ENCODE measurements at places on chromosomes 2 and 18. TPM values are rescaled to one million over a fixed set of nuclear protein-coding genes. Genes with fewer than 3 reads are reported as not detected.

DNA sequence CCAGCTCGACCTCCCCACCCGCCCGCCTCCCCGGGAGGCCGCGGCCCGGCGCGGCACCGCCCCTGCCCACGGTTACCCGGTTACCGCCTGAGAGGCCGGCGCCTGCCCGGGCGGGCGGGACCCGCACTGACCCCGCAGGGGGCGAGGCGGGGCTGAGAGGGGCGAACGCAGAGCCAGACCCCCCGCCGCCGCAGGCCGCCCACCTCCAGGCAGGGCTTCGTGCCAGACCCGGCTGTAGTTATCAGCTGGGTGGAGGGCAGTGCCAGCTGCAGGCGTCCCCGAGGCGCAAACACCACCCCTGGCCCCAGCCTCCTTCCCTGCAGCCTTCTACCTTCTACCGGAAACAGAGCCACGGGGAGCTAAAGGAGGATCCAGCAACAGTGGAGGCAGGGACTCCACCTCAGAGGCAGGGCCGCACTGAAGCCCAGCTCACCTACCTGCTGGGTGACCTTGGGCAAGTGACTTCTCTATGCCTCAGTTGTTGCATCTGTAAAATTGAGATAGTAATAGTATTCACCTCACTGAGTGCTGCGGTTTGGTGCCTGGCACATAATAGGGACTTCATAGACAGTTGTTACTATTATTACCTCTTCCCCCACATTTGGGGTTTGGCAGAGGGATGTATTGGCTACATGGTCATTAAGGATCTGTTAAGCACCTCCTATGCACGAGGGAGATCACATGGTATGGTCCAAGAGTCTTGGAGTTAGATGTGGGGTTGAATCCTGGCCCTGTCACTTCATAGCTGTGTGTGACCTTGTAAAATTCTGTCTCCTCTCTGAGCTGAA lies 231.6 kb upstream of the SMAD2 start:
- no peak for DNase-seq
- H3K4me1 ChIP-seq = peaks cover 37% of the 10 kb centered on the region
- no peaks in the 10 kb centered on the region for H3K36me3 ChIP-seq

- DNase-seq = no peak
- no peak overlapping the region for H3K27ac ChIP-seq
These were observed 253.4 kb downstream of the WDPCP start for GRCh38 chr2:63334910-63335309.

- H3K27ac ChIP-seq = no peak overlapping the region
These were observed 215.2 kb upstream of the SIX2 start for GRCh38 chr2:45224321-45224992.

GRCh38 chr18:70339915-70340314 lies 51.1 kb downstream of the SOCS6 start:
- DNase-seq = no peak
- peaks cover 29% of the 10 kb centered on the region for H3K36me3 ChIP-seq
- peak overlapping the region; percentile 23 for H3K4me3 ChIP-seq
- peak overlapping the region; percentile 55 for H3K27ac ChIP-seq

DNA sequence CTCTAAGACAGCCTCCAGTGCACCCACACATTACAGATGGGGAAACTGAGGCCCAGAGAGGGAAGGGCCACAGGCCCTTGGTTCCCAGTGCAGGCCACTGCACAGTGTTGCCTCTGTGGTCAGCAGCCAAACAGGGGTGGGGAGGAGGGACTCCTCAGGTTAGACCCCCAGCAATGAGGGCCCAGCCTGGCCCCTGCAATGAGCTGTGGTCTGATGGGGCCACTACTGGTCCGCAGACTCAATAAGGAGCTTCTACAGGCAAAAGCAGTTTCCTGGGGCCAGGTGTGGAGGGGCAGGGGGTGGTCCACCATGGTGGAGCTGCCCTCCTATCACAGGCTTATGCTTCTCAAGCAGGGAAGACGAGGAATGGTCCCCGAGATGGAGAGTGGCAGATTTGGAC lies 87.6 kb downstream of the HS1BP3 start:
- no peak overlapping the region for H3K27ac ChIP-seq
- H3K36me3 ChIP-seq = no peaks in the 10 kb centered on the region
- H3K4me1 ChIP-seq = peaks cover 25% of the 10 kb centered on the region
- H3K27me3 ChIP-seq = no peaks in the 10 kb centered on the region
- no peak overlapping the region for H3K4me3 ChIP-seq
- DNase-seq = no peak

- H3K4me3 ChIP-seq = peak overlapping the region; percentile 5
- peak overlapping the region; percentile 59 for H3K27ac ChIP-seq
- no peak for DNase-seq
- H3K36me3 ChIP-seq = peaks cover 53% of the 10 kb centered on the region
- H3K27me3 ChIP-seq = no peaks in the 10 kb centered on the region
These were observed 12.8 kb downstream of the CDC42EP3 start for GRCh38 chr2:37658682-37659081.

DNA sequence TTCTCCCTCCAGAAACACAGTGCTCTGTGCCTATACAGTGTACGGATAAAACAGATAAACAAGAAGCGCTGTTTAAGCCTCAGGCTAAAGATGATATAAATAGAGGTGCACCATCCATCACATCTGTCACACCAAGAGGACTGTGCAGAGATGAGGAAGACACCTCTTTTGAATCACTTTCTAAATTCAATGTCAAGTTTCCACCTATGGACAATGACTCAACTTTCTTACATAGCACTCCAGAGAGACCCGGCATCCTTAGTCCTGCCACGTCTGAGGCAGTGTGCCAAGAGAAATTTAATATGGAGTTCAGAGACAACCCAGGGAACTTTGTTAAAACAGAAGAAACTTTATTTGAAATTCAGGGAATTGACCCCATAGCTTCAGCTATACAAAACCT lies 70.7 kb downstream of the TANK start:
- no peak for DNase-seq
- H3K4me1 ChIP-seq = no peaks in the 10 kb centered on the region
- peaks cover 15% of the 10 kb centered on the region for H3K36me3 ChIP-seq
- H3K27ac ChIP-seq = no peak overlapping the region
- no peaks in the 10 kb centered on the region for H3K27me3 ChIP-seq

GRCh38 chr2:37671009-37671815 lies at the start of gene CDC42EP3:
TSS of gene CDC42EP3 (minus strand) at chr2:37671642. CDS start at chr2:37646587, 25,055 bp downstream.
- H3K4me3 ChIP-seq = peak within 1 kb of the TSS; percentile 89
- DNase-seq = peak; percentile 77
- peaks cover 28% of the 10 kb centered on the region for H3K4me1 ChIP-seq
- H3K27ac ChIP-seq = peak within 1 kb of the TSS; percentile 89

DNA sequence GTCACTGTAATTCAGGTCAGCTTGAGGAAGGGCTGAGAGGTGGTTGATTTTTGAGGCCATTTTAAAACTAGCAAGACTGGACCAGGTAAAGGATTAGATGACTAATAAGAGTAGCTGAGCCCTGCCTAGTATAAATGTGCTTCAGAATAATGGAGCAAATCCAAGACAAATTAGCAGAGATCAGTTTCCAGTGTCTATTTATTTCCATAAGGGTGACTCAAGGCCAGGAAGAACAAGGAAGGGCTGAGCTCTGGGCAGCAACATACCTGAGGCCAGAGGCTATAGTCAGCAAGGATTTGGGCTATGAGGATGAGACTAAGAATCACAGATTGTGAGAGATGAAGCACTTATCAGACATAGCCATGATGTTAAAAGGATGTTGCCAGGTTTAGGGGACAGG lies 339.0 kb upstream of the LRRTM1 start:
- no peak for DNase-seq
- no peaks in the 10 kb centered on the region for H3K27me3 ChIP-seq
- no peak overlapping the region for H3K27ac ChIP-seq
- peaks cover 7% of the 10 kb centered on the region for H3K4me1 ChIP-seq
- no peaks in the 10 kb centered on the region for H3K36me3 ChIP-seq

DNA sequence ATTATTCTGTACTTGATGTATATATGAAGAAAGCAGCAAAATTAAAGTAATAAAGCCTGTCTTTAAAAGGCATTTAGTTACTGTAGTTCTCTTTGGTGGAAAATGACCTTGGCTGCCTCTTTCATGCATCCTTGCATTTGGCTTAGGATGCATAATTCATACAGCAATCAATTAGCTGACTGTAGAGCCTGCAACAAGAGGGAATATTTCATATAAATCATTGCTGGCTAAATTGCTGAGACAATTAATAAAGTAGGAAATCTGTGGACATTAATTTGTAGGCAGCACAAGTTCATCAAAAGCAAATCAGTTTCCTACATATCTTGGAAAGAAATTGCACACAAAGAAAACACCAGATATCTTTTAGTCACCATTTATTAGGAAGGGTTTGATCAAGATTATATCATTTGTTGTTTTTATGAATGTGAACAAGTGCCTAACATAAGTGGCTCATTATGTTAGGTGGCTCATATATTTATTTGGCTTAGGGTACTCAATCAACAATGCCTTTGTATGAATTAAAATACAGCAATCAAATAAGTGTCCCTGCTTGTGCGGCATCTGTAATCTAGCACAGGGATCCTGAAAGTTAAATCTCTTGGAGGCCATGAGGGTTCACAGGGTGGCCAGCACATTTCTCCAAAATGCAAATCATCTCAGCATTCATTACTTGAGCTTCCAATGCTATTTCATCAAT lies 220.4 kb upstream of the SPOPL start:
- H3K27me3 ChIP-seq = no peaks in the 10 kb centered on the region
- no peaks in the 10 kb centered on the region for H3K36me3 ChIP-seq
- no peak overlapping the region for H3K27ac ChIP-seq
- H3K4me1 ChIP-seq = peaks cover 14% of the 10 kb centered on the region
- DNase-seq = no peak
- no peak overlapping the region for H3K4me3 ChIP-seq

DNA sequence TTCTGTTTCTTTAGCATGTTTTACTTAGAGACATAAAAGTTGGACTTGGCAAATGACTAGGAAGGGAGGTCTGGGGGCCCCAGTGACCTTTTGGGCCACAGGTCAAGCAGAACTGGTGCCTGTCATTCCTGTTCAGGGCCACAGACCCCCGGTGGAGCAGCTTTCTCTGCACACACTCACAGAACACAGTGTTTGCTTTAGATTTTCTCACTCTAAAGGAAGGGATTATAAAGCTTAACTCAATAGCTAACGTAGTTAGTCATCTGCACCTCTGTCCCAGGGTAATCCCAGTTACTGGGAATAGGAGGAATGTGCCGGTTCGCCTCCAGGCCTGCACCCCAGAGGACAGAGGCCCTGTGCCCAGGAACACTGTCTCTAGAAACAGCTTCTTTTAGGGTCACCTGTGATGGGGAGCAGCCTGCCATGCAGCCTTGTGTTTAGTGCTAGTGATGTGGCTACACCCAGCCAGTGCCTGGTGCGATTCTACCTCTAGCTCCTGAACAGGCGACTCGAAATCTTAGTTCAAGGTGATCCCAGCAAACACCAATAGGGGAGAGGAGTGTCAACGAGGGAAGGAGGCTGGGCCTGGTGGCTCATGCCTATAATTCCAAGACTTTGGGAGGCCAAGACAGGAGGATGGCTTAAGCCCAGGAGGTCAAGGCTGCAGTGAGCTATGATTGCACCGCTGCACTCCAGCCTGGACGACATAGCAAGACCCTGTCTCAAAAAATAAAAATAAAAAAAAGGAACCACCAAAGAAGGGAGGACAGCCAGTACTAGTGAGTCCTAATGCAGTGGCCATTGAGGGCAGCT lies 11.6 kb downstream of the SPATA3 start:
- DNase-seq = no peak
- peaks cover 14% of the 10 kb centered on the region for H3K4me1 ChIP-seq
- peaks cover 6% of the 10 kb centered on the region for H3K27me3 ChIP-seq

DNA sequence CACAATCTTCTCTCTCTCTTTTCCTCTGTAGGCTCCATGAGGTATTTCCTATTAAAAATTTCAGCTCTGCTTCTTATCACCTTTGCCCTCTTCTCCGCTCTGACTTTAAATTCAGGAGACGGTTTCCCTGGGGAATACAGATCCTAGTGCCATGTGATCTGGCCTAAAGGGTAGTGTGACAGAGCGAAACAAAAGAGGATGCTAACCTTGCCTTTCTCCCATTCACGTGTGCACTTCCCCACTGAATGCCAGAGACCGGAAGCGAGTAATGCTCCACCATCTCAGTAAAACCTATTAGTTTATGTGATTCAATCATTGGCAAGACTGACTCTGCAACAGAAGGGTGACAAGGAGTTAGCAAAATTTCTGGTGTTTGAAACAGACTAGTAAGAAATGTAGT lies 358.3 kb downstream of the ZNF521 start:
- H3K36me3 ChIP-seq = no peaks in the 10 kb centered on the region
- H3K4me3 ChIP-seq = no peak overlapping the region
- H3K27me3 ChIP-seq = peaks cover 3% of the 10 kb centered on the region
- H3K27ac ChIP-seq = no peak overlapping the region

GRCh38 chr2:220029013-220029412 lies 401.6 kb downstream of the SLC4A3 start:
- H3K36me3 ChIP-seq = no peaks in the 10 kb centered on the region
- H3K27ac ChIP-seq = no peak overlapping the region
- no peak for DNase-seq
- peaks cover 6% of the 10 kb centered on the region for H3K4me1 ChIP-seq

GRCh38 chr2:173386738-173387065 lies 32.0 kb downstream of the CDCA7 start:
- no peak overlapping the region for H3K27ac ChIP-seq
- peaks cover 10% of the 10 kb centered on the region for H3K4me1 ChIP-seq
- no peak for DNase-seq
- no peak overlapping the region for H3K4me3 ChIP-seq
- H3K36me3 ChIP-seq = peaks cover 3% of the 10 kb centered on the region

GRCh38 chr18:79931475-79931874 lies 20.0 kb downstream of the SLC66A2 start:
- peaks cover 69% of the 10 kb centered on the region for H3K36me3 ChIP-seq
- DNase-seq = peak; percentile 7
- peaks cover 4% of the 10 kb centered on the region for H3K4me1 ChIP-seq

GRCh38 chr2:219980638-219981037 lies 353.2 kb downstream of the SLC4A3 start:
- no peaks in the 10 kb centered on the region for H3K4me1 ChIP-seq
- no peak for DNase-seq
- no peak overlapping the region for H3K27ac ChIP-seq
- H3K4me3 ChIP-seq = no peak overlapping the region
- H3K36me3 ChIP-seq = no peaks in the 10 kb centered on the region

Gene CTAGE1
- not detected for total RNA-seq

Gene CLEC4F
- total RNA-seq = not detected

Gene COLEC12
- 61.3 TPM for total RNA-seq

Gene SERPINB7
- 78.2 TPM for total RNA-seq

Gene FLACC1
- total RNA-seq = 0.48 TPM

Gene PSD4
- total RNA-seq = 38.8 TPM

Gene PKDCC
- total RNA-seq = 81.8 TPM

Gene SGPP2
- total RNA-seq = 22.4 TPM

Gene FRZB
- 17.1 TPM for total RNA-seq

Gene ITGB6
- 7.8 TPM for total RNA-seq

Gene SAG
- 0.43 TPM for total RNA-seq
